Liver (tissue), 10 donors: ENCODE measurements at places on chromosomes 5 and 9. TPM values are rescaled to one million over a fixed set of nuclear protein-coding genes. Genes with fewer than 3 reads are reported as not detected.

C9orf152 gene
- not detected for total RNA-seq

SHC3 gene
- total RNA-seq: 0.05 TPM

HACD4 gene
- total RNA-seq: 2.2 TPM

PPIP5K2 gene
- total RNA-seq: 38.6 TPM

DEPDC1B gene
- 0.17 TPM for total RNA-seq

ZNF462 gene
- total RNA-seq: 2.1 TPM

- no peak for DNase-seq
These were observed 110.2 kb upstream of the LMX1B start for GRCh38 chr9:126503333-126504085.

GRCh38 chr9:133514460-133515239, 10.1 kb downstream of the MYMK start:
- DNase-seq: no peak

DNA sequence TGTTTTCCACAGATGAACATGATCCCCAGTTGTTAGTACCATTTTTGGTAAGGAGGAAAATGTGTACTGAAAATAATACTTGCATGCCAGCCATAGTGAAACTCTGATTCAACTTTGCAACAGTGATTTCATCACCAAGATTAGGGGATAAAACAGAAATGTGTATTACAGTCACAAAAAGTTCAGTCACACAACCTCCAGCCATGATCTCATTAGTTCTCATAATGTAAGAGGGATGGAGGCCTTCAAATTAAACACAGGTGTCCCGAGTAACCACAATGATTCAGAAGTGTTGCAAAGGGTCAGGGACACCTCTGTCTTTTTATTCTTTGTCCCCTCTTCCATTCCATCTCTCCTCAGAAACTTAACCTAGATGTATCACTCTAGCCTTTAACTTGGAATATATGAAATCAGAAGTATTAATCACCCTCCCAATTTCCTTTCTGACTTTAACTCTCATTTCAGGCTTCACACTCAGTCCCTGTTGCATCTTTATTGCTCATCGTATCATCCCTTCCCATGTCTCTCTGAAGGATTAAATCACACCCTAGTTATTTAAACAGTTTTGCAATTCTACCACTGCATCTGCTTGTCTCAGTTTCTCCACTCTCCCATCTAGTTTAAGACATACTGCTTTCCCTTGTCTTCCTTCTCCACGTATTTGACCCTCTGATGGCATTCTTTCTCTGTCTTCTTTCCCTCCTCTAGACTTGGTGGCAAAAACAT, 291.2 kb downstream of the ADAMTS6 start:
- no peak for DNase-seq

DNA sequence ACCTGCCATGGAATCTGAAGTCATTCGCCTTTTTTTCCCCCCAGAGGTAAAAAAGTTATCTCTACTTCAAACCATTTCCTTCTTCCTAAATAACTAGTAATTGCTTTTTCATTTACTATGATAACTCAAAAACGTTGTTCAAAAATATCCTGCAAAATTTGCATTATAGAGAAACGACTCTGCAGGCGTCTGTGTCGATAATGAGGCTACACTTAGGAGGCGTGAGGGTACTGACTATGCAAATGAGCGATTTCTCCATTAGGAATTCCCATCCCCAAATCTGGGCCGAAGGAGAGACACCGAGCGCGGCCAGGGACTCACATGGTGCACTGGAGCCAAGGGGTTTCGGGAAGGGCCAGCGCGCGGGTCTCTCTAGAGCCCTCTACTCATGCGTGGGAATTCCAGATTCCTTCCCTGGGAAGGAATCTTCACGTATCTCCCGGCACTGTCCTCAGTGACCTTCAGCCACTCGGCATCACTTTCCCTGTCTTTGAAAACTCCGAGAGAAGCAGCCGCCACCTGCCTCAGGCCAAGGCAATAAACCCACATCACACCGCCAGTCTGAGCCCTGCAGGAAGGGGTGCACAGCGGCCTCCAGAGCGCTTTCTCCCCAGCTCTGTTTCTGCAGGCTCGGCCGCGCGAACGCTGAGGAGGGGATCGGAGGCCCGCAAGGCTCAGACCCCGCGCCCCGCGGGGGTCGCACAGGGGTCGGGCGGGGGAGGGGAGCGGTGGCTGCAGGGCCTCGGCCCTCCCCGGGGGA, 718 bp upstream of the DENND4C start:
- DNase-seq: peak; percentile 72

DNA sequence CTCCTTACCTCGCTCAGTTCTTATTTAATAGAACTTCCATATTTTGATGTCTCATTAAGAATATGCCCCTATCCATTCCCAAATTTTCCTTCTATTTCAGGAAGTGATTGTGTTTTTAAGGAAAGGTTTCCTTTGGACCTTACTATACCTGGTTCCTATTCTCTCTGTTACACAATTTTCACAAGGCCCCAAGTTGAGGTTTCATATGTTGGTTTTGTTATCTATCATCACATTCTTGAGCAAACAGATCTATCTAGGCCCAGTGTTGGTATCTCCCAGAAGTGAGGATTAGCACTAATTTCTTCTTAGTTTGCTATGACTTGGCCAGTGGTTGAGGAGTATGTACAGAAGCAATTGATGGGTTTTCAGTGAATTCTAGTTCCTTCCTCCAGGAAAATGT, 41.5 kb downstream of the ALG2 start:
- DNase-seq: no peak

DNA sequence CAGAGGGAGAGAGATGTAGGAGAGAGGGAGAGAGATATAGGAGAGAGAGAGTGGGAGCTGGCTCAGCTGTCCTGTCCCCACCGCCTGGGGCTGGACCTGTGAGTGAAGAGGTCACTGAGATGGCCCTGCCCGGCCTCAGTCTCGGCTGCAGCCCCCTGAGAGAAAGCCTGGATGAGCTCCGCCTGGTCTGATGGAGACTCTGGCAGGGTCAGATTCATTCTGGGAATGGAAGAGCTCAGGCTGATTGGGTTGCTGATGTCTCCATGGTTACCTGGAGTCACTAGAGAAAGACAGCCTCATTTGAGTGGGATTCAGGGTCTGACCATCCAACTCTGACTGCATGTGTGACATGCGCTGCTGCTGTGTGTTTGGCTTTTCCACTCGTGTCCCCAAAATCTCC, 27.1 kb upstream of the SEMA4D start:
- no peak for DNase-seq

DNA sequence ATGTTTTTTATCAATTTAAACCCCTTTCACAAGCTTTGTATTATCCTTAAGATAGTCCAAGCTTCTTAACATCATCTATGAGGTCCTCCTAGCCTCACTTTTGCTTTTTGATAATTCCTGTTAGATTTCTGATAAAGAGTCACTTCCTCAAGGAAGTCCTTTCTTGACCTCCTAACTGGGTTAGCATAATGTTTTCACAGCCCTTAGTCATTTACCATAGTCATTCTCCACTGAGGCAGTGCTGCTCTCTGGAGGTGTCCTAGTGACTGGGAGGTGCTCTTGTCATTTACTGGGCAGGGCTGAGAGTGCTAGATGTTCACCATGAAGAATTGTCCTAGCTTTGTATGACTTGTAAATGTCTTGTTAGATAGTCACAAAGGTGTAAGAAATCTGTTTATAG, 26.4 kb downstream of the TNPO1 start:
- DNase-seq: no peak

- no peak for DNase-seq
These were observed 27.5 kb upstream of the LRRC14B start for GRCh38 chr5:163841-164240.

DNA sequence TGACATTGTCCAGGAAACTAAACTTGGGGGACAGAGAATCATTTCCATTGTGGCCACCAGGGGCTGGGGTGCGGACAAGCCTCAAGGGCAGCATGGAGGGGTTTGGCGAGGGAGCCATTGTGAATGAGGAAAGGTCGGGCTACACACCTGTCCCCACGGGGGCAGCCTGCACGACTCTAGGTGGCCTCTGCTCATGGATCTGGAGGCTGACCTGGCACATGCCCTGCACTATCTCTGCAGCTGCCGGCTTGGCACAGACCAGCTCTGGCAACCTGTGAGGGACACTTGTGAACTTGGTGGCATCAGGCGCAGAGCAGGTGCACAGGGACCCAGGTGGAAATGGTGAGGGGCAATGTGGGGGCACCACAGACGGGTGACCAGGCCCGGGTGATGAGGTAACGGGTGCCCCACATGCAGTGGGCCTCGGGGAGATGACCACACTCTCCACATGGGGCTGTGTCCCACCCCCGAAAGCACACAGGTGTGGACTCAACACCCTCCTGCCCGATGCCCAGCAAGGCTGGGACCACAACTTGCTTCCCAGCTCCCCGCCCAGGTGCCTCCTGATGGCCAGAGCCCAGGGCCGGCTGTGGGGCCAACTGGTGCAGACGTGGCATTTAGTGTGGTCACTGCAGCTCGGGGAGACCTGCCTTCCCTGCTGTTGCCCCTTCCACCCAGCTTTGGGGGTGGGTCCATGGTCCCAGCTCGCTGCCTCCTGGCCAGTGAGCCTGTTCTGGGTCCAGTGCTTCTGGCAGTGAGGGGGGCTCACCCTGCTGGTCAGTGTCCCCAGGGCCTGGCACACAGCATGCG, 60.9 kb upstream of the UBAC1 start:
- no peak for DNase-seq

DNA sequence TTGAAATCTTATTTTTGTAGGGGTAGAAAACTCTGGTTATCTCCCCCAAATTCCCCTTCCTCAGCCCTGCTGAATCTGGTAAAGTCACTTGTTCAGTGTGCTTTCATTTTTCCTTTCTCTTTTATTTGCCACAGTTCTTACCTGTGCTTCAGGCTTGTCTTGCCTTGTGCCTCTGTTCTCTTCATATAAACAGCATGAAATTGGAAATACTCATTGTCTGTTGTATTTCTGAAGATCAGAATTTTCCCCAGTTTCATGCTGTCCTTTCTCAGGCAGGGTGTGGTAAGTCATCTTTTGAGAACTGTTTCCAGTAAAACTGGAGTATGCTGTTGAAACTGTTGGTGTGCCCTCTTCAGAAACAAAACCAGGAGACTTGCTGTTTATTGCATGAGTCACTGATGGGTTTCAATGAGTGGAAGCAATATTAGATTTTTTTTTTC, 7.0 kb downstream of the PAM start:
- no peak for DNase-seq

- DNase-seq: peak; percentile 55
These were observed 190.9 kb downstream of the FSTL4 start for GRCh38 chr5:133421394-133421793.

DNA sequence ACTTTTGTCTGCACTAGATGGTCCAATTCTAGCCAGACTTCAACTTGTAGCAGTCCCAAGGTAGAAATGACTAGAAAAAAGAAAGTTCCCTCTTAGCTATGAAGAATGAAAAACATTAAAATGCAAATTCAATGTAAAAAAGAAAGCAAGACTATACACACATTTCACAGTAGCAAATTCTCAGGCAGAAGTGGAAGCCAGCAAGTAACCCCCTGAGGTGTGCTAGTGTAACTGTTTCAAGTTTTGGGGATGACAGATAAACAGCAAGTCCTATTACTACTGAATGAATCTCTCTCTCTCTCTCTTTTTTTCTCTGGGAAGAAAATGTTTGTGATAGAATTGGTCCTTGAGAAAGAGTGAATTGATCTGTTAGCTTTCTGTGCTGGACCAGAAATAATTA, 185.6 kb downstream of the EFNA5 start:
- DNase-seq: no peak

GRCh38 chr9:112864403-112864802, 26.3 kb downstream of the SLC46A2 start:
- DNase-seq: no peak

DNA sequence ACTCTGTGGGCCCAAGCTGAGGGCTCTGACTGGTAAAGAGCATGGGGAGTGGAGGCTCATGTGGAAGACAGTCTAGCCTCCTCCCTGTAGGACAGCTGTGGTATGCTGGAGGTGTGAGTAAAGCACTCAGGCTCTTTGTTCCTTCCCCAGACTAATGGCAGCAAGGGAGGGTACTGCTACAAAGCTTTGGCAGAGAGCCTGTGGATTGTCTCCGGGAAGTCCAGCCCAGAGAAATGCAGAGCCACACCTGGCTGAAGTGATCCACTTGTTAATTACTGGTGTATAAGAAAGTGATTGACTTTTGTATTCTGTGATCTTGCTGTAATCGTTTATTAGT, 161.7 kb downstream of the OXCT1 start:
- DNase-seq: no peak

- no peak for DNase-seq
These were observed 1.3 kb upstream of the POU4F3 start for GRCh38 chr5:146337264-146337904.

- no peak for DNase-seq
These were observed 209.1 kb downstream of the ADGRV1 start for GRCh38 chr5:90767710-90768109.

DNA sequence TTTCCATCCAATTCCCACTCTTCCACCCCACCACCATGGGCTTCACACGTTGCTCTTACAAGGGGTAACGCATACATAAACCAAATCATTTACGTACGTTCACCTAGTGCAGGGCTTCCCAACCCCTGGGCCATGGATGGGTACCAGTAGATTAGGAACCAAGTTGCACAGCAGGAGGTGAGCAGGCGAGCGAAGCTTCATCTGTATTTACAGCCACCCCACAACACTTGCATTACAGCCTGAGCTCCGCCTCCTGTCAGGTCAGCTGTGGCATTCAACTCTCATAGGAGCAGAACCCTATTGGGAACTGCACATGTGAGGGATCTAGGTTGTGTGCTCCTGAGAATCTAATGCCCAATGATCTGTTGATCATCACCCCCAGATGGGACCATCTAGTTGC, 82.3 kb downstream of the CEMIP2 start:
- DNase-seq: no peak
